Iris pigment epithelial cell (primary cell): ENCODE measurements at places on chromosomes 4 and X.

GRCh38 chr4:177147668-177148067 lies 162.0 kb upstream of the NEIL3 start:
- no peak for DNase-seq

DNA sequence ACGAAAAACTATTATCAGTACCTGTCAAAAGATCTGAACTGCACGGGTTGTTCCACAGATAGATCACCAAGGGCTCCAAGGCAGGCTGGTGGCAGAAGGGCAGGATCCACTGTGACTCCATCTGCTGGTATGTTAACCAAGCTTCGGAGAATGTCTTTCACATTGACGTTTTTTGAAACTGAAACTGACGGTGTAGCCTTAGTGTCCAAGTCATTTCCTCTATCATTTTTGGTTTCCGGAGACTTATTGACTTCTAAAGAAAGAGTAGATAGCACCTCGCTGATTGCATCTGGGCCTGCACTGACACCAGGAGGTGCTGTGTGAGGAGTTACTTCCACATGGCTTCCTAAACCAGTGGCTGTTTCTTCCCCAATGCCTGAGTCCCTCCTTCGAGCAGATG lies 186.9 kb downstream of the LRBA start:
- no peak for DNase-seq

DNA sequence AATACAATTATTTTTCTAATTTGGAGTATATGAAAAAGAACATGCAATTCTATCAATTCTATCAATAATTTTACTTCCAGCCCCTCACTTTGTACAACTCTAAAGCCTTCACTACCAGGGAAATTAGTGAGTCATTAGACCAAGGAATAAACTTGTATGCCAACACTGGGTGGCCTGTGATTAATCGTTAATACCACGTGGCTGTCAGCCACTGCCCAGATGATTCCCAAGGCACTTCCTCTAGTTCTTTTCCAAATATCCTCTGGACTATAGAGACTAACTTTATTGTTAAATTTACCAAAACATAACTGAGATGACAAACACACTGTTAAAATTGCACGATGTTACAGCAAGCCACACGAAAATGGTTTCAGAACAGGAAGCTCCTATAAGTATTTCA lies 45.7 kb downstream of the MID1 start:
- DNase-seq: peak; percentile 31

- DNase-seq: no peak
Observed at GRCh38 chr4:111435986-111436744, 709.1 kb upstream of the FAM241A start.

GRCh38 chr4:158811216-158811540 lies 42.4 kb downstream of the FNIP2 start:
- DNase-seq: no peak

DNA sequence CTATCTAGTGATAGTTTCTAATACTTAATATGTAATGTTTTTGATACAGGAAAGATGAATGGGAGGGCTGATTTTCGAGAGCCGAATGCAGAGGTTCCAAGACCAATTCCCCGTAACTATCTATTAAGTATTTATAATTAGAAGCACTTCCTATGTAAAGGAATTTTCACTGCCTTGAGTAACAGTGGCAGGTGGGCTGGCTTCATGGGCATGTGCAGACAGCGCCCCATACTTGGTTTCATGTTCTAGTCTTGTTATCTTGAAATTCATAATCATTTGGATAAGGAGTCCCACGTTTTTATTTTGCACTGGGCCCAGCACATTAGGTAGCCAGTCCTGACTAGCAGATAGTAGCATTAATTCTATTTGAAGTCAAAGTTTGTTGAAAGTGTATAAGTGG lies 1.7 kb downstream of the OCIAD1 start:
- DNase-seq: no peak

- no peak for DNase-seq
Observed at GRCh38 chr4:38045289-38045988, 85.2 kb downstream of the PTTG2 start.

- DNase-seq: no peak
Observed at GRCh38 chrX:43581888-43582539, 74.1 kb upstream of the MAOA start.

- no peak for DNase-seq
Observed at GRCh38 chr4:142406917-142407501, 439.1 kb downstream of the INPP4B start.

GRCh38 chr4:10085828-10086505 lies 30.6 kb downstream of the WDR1 start:
- no peak for DNase-seq

GRCh38 chr4:25760048-25760447 lies 102.7 kb downstream of the SEL1L3 start:
- DNase-seq: no peak

- peak; percentile 12 for DNase-seq
Observed at GRCh38 chr4:51830156-51830720, 12.7 kb upstream of the DCUN1D4 start.

GRCh38 chr4:2795300-2795892 lies 2.5 kb downstream of the SH3BP2 start:
- no peak for DNase-seq

GRCh38 chr4:189215574-189215973 lies 725.1 kb upstream of the FRG1 start:
- DNase-seq: no peak

GRCh38 chr4:41339812-41340809 lies 83.4 kb downstream of the UCHL1 start:
- peak; percentile 77 for DNase-seq

GRCh38 chr4:145679520-145679919 lies 426 bp upstream of the C4orf51 start:
- peak; percentile 94 for DNase-seq
